Activated CD8-positive, alpha-beta T cell treated with anti-CD3 and anti-CD28 coated beads for 36 hours (primary cell): ENCODE measurements at places on chromosomes 7 and 10.
A peak's percentile ranks its signal among the peaks of the same experiment; 100 is the strongest.

DNA sequence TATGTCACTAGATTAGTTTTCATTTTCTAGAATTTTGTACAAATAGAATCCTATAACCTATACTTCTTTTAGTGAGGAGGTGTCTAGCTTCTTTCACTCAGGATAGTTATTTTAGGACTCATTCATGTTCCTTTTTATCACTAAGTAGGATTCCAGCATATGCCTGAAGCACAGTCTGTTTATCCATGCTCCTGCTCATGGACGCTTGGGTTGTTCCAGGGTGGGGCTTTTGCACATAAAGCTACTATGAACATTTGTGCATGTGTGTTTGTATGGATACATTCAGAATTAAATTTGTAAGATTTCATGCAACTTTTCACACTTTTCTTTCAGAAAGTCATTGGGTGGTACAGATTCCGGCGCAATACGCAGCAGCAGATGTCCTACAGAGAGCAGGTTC, 24.6 kb downstream of the ABRAXAS2 start:
- no peaks in the 10 kb centered on the region for H3K4me1 ChIP-seq
- DNase-seq: no peak
- H3K36me3 ChIP-seq: peaks cover 25% of the 10 kb centered on the region
- H3K27me3 ChIP-seq: no peaks in the 10 kb centered on the region

DNA sequence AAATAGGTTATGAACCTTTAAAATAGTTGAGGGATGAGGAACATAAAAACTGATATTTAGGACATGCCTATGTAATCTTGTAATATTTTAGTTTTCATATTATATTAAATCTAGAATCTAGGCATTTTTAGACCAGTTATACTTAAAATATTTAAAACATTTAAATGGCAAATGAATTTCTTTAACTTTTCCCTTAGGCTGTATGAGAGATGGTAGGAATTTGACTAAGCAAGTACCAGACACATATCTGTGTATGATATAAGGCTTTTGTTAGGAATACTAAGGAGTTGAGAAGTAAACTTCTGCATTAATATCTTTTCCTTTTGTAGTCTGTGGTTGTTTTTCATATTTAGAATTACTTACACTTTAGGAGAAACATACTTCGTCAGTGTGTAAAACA, 25.1 kb downstream of the SEPTIN7 start:
- DNase-seq: no peak
- no peaks in the 10 kb centered on the region for H3K27me3 ChIP-seq
- H3K4me3 ChIP-seq: no peak overlapping the region
- peaks cover 29% of the 10 kb centered on the region for H3K36me3 ChIP-seq
- H3K27ac ChIP-seq: no peak overlapping the region

DNA sequence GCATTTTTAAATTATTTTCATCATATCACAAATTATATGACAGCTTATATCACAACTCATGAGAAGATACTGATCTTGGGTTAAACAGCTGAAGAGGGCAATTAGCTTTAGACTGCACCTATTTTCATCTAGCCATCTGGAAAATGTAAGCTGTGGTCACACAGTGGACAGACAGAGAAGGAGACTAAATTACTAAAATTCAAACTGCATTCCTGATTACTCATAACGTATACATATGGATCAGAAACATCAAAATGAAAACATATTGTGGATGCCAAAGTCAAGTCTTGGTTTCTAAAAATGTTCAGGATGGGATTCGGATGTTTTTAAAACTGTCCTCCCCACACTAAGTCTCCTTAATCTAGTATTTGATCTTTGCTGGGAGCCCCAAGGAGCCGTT, 6.6 kb downstream of the BBIP1 start:
- no peak overlapping the region for H3K4me3 ChIP-seq
- H3K4me1 ChIP-seq: peaks cover 29% of the 10 kb centered on the region
- peaks cover 27% of the 10 kb centered on the region for H3K36me3 ChIP-seq
- H3K27ac ChIP-seq: no peak overlapping the region
- no peak for DNase-seq

GRCh38 chr10:132057191-132057681, 8.5 kb upstream of the JAKMIP3 start:
- no peak overlapping the region for H3K4me3 ChIP-seq
- DNase-seq: no peak
- no peaks in the 10 kb centered on the region for H3K36me3 ChIP-seq
- H3K4me1 ChIP-seq: no peaks in the 10 kb centered on the region
- no peak overlapping the region for H3K27ac ChIP-seq

DNA sequence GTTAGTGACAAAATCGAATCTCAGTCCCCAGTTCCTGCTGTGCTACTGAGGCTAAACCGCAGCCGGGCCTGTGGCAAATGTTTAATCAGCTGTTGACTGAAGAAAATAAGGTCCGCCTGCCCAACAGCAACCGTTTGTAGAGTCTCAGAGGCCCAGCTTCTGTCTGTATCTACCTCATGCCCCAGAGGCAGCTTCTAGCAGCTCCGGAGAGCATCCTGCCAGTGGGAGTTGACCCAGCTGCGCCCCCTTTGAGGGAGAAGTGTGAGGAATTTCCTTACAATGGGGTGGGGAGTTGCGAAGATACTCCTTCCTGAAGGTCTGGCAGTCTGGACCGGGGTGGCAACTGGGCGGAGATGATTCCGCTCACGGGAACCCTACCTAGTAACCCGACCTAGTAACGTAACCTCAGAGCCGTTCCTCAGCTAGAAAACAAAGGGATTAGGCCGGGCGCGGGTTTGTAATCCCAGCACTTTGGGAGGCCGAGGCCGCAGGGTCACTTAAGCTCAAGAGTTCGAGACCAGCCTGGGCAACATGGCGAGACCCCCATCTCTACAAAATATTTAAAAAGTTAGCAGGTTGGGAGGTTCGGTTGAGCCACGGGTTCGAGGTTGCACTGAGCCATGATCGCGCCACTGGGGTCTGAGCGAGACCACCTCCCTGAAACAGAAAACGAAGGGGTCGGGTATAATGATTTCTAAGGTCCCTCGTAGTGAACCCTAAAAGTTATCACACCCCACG, 846 bp upstream of the ZNF775 start:
- H3K4me3 ChIP-seq: peak overlapping the region; percentile 73
- peak; percentile 77 for DNase-seq
- H3K36me3 ChIP-seq: peaks cover 14% of the 10 kb centered on the region
- no peaks in the 10 kb centered on the region for H3K27me3 ChIP-seq
- H3K27ac ChIP-seq: peak overlapping the region; percentile 70
- peaks cover 53% of the 10 kb centered on the region for H3K4me1 ChIP-seq

DNA sequence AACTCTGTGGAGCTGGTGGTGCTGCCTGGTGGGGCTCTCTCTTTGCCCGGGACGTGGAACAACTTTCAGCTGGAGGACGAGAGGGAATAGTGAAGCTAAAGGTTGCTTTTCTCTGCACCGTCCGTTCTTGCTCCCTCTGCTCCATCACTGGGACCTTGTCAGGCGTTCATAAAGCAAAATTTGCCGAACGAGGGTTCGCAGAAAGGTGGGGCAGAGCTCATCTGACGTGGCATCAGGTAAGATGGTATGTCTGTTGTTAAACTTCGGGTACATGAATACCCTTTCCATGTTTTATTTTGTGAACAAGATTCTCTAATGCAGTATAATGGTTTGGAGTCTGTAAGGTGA, 416 bp downstream of the BBS9 start:
- peaks cover 19% of the 10 kb centered on the region for H3K4me1 ChIP-seq
- DNase-seq: peak; percentile 23
- no peaks in the 10 kb centered on the region for H3K36me3 ChIP-seq
- no peaks in the 10 kb centered on the region for H3K27me3 ChIP-seq
- H3K4me3 ChIP-seq: peak overlapping the region; percentile 96
- peak overlapping the region; percentile 84 for H3K27ac ChIP-seq
